Stimulated activated CD8-positive, alpha-beta memory T cell treated with anti-CD3 and anti-CD28 coated beads, Interleukin-7, amount 100 ng/mL, for 4 hours (primary cell): ENCODE measurements at places on chromosomes 12 and 14.

GRCh38 chr12:98544751-98545150 lies 29.4 kb downstream of the TMPO start:
- DNase-seq: no peak

- no peak for DNase-seq
Measured at GRCh38 chr12:63129927-63130326, 21.1 kb downstream of the AVPR1A start.

GRCh38 chr12:91773749-91774429 lies 371.8 kb downstream of the BTG1 start:
- no peak for DNase-seq

DNA sequence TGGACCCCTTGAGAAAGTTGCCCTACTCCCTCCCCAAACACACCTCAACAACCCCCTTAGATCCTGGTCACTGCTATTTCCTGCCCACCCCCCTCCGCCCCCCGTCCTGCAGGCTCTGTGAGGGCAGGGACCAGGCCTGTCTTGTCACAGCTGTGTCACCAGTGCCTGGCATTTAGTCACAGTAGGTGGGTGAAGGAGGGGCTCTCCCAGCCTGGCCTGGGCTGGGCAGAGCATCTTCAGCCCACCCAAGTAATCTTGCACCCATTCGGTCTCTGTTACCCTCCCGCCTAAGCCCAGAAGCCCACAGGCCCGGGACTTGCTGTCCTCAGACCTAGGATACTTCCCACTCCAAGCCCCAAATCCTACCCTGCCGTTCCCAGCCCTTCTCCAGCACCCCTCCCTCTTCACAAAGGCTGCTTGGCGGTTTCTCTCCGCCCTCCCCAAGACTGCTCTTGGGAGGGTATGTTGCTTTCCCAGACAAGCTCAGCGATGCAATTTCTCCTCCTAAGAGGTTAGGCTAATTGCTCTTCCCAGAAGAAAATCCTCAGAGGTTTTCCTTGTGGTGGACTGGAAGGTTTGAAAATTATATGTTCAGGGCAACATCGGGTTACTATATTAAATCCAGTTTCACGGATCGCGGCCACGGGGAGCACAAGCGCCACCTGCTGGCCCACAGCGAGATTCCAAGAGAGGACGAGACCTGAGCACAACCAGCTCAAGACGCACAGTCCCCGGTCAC lies 50.8 kb upstream of the ZFP36L1 start:
- peak; percentile 55 for DNase-seq

DNA sequence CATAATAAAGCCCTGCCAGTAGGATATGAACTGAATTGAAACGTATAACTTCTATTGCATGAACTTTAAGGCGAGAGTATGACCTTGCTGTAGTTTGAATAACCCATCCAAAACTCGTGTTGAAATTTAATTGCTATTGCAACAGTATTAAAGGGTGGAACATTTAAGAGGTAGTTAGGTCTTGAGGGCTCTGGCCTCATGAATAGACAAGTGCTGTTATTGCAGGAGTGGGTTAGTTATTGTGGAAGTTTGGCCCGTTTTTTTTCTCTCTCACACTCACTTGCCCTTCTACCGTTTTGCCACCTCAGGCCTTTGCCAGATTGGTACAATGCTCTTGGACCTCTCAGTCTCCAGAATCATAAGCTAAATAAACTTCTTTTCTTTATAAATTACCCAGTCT lies 473.7 kb upstream of the SYT1 start:
- DNase-seq: no peak

DNA sequence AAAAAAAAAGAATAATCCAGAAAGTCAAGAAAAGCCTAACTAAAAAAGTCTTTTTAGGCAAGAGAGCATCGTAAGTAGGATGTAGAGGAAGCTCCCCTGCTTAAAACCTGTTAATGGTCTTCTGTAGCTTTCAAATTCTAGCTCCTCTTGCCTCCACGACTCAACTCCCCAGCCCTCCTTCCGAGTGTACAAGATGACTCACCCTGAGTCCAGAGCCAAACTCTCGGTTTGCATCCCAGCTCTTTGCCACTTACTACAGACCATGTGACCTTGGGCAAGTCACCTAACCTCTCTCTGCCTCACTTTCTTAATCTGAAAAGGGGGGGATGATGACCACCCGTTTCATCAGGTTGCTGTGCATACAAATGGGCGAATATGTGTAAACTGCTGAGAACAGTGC lies 460.4 kb downstream of the DPF3 start:
- DNase-seq: no peak
